ENCODE measurements at places on chromosomes 16 and 17. TPM values are rescaled to one million over a fixed set of nuclear protein-coding genes. Genes with fewer than 3 reads are reported as not detected.

DNA sequence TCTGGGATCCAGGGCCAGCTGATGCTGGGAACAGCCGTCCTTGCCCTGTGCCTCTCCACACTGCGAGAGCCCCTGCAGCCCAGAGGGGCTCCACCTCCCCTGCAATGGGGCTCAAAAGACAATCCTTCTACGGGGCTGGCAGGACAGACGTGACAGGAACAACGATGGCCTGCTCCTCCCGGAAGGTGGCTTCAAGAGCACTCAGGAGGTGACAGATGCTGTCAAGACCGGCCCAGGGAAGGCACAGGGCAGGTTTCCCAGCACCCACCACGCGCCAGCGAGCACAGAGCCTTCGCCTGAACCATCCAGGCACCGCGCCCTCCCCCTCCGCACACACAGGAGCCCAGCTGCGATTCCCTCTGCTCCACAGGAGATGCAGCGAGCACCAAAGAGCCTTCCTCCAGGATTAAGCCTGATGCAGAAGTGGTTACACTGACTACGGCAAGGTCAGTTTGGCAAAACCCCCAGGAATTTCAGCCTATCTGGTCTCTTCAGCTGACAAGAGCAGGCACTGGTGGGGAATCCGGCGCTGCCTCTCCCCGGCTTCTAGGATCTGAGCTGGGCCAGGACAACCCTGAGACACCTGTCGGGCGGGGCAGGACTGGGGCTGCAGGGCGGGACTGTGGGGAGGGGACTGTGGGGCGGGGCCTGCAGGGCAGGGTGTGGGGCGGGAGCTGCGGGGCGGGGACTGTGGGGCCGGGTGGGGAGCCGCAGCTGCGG, 103.4 kb downstream of the ZNF778 start:
- no peak for DNase-seq

DNA sequence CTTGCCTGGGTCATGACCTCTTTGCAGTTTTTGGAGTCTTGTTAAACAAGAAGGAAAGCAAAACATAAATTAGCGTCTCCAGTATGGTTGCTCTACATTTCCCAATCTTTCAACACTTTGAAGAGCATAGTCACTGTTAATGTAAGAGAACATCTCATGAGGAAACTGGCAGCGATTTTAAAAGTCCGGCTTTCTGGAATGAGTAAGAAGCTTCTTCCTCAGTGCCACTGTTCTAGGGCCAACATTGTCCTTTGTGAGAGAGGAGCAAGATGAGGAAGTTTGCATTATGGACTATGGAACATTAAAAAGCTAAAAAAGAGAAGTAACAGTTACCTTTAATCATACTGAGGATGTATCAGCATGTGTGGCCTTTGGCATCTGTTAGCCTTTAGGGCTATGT, 73.1 kb downstream of the WNT3 start:
- DNase-seq = no peak

DNA sequence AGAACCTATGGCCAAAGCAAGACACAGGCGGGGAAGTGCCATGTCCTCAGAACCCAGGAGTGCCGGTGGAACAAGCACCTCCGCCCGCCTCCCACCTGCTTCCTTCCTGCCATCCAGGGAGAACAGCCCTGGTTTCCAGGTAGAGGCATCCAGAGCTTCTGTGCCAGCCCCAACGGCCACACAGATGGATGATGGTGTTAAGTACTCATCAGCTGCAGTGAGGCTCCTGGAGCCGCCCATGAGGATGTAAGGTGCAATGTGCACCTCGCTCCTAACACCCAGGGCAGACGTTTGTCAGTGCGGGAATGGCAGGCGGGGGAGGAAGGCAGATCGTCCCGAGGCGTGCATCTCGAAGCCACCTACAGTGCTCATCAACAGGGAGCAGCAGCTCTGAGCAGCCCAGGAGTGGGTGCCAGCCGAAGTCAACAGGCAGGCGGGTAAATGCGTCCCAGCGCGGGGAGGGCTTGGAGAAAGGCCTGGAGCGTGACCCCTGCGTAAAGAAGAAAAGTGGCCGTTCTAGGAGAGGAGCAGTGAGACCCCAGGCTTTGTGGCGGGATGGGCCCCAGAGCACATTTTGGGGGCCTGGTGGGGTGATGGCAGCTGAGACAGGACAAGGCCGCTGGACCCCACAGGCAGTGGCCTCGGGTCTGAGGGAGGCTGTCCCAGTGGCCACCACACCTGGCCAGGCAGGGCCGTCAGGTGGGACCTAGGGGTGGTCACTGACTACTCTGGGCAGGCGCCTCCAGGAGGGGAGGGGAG, 46.1 kb upstream of the ACSF3 start:
- DNase-seq = no peak

DNA sequence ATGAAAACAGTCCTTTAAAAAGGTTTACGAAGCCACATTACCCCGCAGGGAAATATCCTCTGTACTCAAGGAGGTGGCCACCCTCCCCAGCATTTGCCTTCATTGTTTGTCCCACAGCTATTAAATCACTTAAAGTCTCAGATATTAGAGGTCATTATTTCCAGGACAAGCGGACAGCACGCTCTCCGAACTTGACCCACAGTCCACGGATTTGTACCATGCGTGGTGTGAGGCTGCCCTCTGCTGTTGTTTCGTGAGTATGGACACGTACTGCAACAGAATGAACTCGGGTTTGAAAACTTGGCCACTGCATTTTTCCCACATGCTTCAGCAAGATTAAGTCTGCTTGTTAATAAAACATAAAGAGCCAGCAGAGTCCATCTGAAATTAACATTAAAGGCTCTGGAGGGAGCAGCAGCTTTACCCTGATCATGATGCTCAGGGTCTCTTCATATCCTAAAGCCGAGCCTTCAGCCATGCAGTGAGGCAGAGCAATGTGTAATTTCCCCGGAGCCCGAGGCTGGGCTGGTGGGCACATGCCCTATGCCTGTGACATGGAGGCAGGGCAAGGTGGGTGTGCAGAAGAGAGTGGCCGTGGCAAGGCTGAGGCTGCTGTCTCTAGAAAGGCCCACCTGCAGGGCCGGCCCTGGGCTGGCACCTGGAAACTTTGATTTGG, 19.7 kb downstream of the MEAK7 start:
- peak; percentile 67 for DNase-seq

GRCh38 chr17:77120868-77121267, 19.9 kb upstream of the SEC14L1 start:
- DNase-seq = no peak

DNA sequence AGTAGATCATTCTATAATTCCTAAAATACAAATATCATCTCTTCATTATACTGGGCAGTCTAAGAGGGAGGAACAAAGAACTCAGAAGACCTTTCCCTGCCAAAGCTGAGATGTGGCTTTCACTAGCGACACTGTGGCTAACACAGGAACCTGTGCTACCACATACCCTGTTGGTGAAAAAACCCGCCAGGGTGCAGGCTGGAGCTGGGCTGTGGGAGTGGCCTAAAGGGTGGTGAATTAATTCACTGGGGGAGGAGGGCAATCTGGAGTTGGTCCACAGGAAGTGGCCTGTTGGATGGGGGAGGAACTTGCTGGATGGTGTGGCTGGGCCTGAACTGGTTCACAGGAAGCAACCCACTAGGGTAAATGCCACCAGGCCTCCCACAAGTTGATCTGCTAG, 7.4 kb downstream of the ZNF594 start:
- no peak for DNase-seq

GRCh38 chr17:59505610-59506276, 59.7 kb upstream of the DHX40 start:
- DNase-seq = no peak

DNA sequence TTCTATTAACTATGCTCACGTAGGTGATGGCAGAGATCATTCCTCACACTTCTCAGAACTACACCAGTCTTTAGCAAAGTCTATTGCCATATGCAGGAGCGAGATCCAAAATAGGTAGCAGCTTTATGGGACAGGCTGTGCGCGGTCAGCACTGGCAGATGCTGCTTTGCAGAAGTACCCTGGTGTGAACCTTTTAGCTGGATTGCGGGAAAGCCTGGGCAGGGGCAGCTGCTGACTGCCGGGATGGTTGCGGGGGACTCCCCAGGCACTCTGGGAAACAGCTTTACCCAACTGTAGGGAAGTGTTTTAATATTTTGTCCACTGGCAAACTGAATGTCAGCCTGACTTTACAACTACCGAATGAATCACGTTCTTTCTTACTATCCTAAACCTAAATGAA, 251.3 kb downstream of the HS3ST3A1 start:
- no peak for DNase-seq

GRCh38 chr16:48435906-48436305, 50.7 kb upstream of the SIAH1 start:
- no peak for DNase-seq

GRCh38 chr17:41116297-41116696, 1.9 kb downstream of the KRTAP4-11 start:
- DNase-seq = no peak

DNA sequence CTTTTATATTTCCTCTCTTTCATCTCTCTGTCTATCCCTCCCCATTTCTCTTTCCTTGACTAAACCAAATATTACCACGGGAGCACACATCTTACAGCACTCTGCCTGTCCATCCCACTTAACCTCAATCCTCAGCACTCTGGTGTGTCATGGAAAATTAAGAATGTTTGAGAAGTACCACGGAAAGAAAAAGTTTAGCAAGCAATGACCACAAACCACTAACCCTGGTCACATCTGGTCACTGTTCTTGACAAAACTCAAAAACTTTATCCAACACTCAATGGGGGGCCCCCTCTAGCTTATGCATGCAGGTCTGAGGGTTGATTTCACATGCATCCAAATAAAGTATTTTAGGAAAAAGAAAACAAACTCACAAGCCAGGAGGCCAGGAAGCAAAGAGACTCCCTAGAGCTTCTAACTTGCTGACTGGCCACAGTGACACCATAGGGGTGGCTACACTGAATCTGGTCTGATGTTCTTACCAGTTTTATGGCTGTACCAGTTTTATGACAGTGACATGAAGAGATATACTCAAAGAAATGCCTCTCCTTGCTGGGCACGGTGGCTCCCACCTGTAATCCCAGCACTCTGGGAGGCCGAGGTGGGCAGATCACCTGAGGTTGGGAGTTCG, 229.2 kb downstream of the STX8 start:
- no peak for DNase-seq

- no peak for DNase-seq
Observed at GRCh38 chr17:73658821-73659515, 14.7 kb upstream of the SDK2 start.

- DNase-seq = no peak
Observed at GRCh38 chr16:48201515-48202201, 42.4 kb upstream of the LONP2 start.

GRCh38 chr17:72397687-72398086, 276.9 kb downstream of the SOX9 start:
- DNase-seq = no peak

- no peak for DNase-seq
Observed at GRCh38 chr17:35708149-35708548, 23.3 kb upstream of the RASL10B start.

- DNase-seq = peak; percentile 23
Observed at GRCh38 chr16:11535494-11535893, 51.2 kb downstream of the LITAF start.

DNA sequence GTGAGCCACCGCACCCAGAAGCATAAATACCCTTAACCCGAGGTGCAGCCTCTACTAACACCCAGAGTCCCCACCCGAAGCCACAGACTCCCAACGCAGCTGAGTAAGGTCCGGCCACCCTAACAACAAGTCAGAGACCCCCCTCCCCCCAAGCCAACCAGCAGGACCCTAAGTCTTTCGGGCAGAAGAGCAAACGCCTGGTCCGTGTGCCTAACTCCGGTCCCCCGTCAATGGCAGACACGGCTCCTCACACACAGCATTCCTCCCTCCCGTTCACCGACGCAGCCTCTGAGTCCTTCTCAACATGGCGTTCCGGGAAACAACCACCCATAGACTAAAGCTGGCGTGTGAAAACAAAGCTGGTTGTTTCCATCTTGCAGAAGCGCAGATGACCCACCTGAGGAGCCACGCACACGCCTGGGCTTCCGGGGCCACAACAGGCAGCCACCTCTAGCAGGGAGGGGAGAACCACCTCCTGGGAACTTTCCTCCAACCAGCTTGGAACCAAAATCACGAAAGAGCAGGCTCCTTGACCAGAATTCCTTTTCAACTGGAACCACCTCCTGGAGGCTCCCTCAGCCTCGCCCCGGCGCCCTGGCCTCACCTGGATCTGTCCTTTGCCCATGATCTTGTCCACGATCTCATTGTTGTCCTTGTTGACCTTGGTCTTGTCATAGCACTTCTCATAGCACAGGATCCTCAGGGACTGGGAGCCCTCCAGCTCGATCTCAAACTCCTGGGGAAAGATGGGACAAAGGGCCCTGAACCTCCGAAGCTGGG, 52.7 kb downstream of the TIMM22 start:
- DNase-seq = no peak

DNA sequence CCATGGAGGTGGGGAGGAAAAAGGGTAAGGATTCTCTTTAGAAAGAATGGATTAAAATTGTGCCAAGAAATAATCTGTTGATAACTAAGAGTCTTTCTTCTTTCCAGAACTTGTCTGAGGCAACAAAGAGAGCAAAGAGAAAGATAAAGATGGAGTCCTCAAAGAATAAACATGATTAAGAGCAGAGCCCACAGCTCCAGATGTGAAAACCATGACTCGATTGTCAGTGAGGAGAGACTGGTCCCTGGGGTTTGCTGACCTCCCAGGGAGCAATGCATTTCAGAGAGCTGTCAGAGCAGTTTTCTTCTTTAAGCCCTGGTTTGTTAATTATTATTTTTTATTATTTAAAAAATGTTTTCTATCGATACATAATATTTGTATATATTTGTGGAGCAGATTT, 74.6 kb downstream of the TMEM100 start:
- no peak for DNase-seq

The COX6A2 gene
- total RNA-seq = not detected

The SLC13A2 gene
- total RNA-seq = not detected

The NPTX1 gene
- not detected for total RNA-seq

The ADGRG3 gene
- total RNA-seq = not detected

The TNFRSF17 gene
- 6.2 TPM for total RNA-seq

The KCNH4 gene
- 0.04 TPM for total RNA-seq

The PMP22 gene
- not detected for total RNA-seq

The BFAR gene
- total RNA-seq = 55.8 TPM

The CEP295NL gene
- not detected for total RNA-seq
